ENCODE measurements at places on chromosomes 16 and 17.
A peak's percentile ranks its signal among the peaks of the same experiment; 100 is the strongest.

GRCh38 chr17:60720763-60721531 lies 43.3 kb downstream of the BCAS3 start:
- no peak for DNase-seq

GRCh38 chr17:72846399-72846798 lies 246.1 kb downstream of the SLC39A11 start:
- no peak for DNase-seq

DNA sequence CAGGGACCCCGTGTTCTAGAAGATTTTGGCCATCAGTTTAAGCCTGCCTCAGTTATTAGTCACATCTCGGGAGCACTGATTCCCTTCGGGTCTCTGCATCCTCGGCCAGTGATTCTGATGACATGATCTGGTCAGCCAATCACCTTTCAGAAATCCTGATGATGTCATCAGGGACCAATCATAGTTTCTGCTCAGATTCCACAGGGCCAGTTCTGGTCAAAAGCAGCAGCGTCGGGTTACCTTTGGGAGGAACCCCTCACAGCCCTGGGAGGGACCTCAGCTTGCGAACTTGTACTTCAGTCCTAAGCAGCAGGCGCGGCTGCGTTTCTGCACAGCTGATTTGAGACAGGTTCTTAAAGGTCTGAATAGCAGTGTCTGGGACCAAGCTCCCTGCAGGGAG lies 13.9 kb downstream of the KDM8 start:
- no peak for DNase-seq

GRCh38 chr17:3982541-3983017 lies 18.3 kb upstream of the ATP2A3 start:
- no peak for DNase-seq

DNA sequence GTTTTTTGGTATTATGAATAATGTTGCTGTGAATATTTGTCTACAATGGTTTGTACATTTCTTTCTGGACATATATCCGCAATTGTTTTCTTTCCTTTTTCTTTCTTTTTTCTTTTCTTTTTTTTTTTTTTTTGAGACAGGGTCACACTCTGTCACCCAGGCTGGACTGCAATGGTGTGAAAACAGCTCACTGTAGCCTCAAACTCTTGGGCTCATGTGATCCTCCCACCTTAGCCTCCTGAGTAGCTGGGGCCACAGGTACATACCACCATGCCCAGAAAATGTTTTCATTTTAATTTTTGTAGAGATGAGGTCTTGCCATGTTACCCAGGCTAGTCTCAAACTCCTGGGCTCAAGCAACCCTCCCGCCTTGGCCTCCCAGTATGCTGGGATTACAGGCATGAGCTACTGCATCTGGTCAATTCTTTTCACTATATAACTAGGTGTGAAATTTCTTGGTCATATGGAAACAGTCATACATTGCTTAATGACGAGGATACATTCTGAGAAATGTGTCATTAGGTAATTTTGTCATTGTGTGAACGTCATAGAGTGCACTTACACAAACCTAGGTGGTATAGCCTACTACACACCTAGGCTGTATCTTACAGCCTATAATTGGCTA lies 15.2 kb downstream of the IL21R start:
- DNase-seq = no peak

DNA sequence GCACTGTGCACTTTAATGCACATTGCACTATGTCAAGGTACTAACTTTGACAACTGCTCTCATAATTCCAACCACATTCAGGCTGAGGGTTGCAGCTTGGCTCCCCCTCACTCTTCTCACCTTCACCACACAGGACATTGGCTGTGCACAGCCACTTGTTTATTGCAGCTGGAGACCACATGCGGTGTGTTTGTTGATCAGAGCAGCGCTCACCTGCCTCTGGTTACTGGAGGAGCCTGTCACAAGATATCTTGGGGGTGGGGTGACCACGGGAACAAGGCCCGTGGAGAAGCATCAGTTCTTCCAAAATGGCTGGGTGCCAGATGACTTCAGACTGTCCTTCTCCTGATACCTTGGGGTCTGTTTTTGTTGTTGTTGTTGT lies 10.6 kb upstream of the CCL5 start:
- DNase-seq = no peak

DNA sequence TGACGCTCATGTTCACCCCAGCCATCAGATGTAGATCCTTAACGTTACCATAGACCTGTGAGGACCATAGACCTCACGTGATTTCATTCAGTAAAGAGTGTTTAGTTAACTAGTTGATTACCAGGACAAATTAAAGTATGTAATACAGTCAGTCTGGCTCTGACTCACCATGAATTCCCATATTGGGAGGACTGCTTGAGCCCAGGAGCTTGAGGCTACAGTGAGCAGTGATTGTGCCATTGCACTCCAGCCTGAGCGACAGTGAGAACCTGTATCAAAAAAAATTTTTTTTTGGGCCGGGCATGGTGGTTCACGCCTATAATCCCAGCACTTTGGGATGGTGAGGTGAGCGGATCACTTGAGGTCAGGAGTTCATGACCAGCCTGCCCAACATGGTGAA lies 13.5 kb upstream of the FA2H start:
- no peak for DNase-seq

- no peak for DNase-seq
Measured at GRCh38 chr17:7147772-7148171, 31.4 kb downstream of the ASGR1 start.

DNA sequence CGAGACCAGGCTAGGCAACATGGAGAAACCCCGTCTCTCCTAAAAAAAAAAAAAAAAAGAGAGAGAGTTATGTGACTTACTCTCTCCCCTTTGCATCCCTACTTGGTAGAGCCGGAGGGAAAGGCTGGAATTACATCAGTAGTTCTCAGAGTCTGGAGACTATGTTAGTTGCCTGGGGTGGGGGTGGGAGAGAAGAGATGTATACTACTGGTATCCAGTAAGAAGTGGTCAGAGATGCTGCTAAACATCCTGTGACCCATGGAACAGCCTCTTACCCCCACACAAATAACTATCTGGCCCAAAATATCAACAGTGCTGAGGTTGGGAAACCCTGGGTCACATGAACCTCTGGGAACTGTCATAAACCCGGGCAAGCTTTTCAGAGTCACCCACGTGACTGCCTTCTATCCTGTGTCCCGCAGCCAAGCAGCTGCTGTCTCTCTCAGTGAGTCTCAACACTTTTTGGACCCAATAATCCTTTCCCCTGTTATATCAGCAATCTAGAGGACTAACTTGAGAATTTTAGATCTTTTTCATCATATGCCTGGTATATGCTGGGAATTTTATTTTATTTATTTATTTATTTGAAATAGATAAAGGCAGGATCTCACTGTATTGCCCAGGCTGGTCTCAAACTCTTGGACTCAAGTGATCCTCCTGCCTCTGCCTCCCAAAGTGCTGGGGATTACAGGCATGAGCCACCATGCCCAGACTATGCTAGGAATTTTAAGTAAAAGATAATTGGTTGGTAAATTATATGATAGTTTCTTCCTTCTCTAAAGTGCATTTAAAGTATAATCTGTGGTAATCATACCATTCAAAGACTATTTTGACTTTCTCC lies 8.7 kb downstream of the EIF1 start:
- no peak for DNase-seq

GRCh38 chr17:79777120-79777893 lies 641 bp upstream of the CBX2 start:
- DNase-seq = no peak

DNA sequence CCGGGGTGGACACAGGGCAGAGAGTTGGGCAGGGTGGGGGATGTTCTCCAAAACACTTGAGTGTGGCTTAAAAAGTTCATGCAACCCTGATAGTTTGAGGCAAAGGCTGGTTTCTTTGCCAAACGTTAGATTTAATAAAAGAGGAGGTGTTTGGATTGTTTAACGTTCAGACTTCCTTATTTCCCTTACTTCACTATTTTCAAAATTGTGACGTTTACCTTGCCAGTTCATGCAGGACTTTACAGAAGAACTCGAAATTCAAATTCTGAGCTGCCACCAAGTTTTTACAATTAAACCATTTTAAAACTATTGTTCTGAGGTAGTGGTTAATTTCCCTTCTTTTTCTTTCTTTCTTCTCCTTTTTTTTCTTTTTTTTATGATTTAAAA lies 5.5 kb downstream of the SEC14L1 start:
- no peak for DNase-seq

- no peak for DNase-seq
Measured at GRCh38 chr17:16930571-16931317, 41.2 kb downstream of the TNFRSF13B start.

DNA sequence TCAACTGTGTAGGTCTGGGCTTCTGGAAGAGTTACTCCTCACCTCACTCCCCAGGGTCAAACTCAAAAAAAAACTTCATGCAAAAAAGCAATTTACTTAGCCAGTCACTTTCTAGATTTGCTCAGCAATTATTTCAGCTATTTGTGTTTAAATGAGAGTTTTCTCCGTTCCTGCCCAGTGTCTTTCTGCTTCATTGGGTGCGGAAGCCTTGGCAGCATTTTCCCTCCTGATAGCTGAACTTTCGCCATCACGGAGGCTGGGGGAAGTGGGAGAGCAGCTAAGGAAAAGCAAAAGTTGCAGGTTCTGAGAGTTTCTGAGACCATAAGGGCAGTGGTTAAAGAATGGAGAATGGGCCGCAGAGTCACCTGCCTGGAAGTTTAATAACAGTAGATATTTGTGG lies 287.1 kb upstream of the DYNLRB2 start:
- DNase-seq = no peak

DNA sequence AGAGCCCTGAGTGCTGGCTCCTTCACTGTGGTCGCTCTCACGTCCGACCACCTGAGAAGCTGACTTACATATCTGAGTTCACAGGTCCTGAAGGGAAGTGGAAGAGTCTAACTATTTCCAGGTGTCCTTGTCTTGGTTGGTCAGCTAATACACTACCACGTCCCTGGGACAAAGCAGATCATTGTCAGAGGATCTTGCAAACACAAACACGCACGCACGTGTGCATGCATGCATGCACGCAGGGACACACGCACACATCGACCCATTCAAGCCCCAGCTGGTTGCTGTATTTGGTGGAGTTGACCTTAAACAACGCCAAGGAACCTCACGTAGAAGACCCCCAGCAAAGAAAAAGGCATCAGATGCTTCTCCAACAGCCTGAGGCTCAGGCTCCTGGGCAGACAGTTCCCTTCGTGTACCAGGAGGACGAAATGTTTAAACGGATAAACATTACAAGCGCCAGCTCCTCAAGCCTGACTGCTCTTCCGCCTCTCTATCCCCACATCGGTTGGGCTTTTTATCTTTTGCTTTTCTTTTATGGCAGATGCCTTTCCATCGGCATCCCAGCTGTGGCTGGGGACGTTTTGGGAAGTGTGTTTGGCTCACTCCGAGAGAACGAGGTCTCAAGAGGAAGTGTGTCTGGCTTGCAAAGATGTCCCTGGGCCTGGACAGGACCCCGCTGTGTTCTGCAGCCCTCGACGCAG lies 95.8 kb downstream of the TBC1D16 start:
- DNase-seq = no peak

DNA sequence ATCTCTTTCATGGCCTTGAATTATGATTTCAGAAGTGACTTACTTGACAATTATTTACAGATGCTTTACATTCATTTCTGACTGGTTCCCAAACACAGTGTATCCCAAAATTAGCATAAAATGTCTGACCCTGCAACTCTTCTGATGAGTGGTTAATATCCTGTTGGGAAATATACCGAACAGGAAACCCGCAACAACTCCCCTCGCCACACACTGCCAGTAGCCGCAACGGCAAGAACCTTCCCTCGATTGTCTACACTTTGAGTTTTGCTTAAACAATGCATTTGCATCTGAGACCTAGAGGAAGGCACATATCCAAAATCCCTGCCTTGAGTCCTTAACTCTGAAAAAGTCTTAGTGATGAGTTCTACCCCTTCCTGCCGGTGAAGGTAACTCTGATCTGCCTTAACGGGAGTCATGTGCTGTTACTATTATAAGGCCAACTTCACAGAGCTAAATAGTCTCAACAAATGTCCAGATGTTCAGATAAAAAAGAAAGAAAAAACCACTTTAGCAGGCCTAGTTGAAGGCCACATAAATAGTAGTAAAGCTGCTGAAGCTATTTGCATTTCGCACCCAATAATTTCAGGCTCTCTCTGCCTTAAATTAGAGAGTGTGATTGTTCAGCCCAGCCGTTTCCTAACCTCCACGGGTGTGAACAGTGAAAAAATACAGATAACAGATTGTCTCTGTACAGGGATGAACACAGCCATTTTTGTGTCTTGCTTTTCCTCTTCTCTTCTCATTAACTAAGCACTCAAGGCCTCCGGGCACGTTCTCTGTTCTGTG lies 321.1 kb downstream of the HS3ST3B1 start:
- no peak for DNase-seq

- DNase-seq = peak; percentile 80
Measured at GRCh38 chr17:45394913-45395568, 37.6 kb downstream of the ARHGAP27 start.

GRCh38 chr17:76397687-76398522 lies 13.5 kb downstream of the SPHK1 start:
- peak; percentile 92 for DNase-seq

DNA sequence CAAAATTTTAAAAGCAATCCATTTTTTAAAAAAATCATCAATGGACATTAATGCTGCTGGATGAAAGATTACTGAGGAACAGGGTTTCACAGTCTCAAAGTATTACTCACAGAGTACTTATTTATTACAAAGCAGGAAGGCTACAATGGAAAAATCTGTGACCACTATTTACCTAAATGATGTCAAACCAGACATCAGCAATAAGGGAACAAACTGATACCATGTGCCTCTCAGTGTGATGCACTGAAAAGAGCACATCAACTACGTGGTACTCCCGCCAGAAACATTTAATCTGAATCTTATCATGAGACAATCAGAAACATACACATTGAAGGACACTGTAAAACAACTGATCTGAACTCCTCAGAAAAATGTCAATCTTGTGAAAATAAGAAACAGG lies 124.2 kb downstream of the PARN start:
- no peak for DNase-seq

DNA sequence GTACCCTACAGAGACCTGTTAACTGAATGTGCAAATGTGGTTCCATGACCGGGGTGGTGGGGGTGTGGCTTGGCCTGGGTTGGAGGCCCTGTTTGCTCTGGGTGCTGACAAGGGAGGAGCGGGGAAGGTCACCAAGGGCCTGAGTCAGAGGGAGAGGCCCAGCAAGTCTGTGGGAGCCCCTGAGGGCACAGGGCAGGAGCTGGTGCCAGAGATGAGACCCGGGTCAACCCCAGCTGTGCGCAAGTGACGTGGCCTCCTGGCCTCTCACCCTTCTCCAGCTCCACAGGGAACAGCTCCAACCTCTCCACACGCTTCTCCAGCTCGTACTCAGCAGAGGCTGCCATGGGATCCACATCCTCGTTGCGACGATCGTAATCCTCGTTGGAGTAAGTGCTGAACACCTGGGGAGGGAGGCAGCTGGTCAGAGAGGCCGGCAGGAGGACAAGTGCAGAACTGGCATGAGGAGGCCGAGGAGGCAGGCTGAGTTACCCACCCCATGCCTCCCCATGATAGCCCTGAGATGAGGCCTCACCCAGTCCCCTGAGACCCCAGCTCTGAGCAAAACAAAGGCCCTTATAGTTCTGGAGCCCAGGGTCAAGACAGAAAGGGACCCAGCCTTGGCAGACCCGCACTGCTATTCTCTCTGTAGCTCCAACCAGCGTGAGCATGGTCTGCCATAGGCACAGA lies 5.5 kb downstream of the PPP1R9B start:
- no peak for DNase-seq

GRCh38 chr17:31838636-31839225 lies 20.3 kb downstream of the COPRS start:
- DNase-seq = no peak
